Body of pancreas (tissue), 4 donors: ENCODE measurements at places on chromosomes 3 and 15.

- no peak for DNase-seq
These were observed 319.0 kb downstream of the MECOM start for GRCh38 chr3:169344465-169344864.

DNA sequence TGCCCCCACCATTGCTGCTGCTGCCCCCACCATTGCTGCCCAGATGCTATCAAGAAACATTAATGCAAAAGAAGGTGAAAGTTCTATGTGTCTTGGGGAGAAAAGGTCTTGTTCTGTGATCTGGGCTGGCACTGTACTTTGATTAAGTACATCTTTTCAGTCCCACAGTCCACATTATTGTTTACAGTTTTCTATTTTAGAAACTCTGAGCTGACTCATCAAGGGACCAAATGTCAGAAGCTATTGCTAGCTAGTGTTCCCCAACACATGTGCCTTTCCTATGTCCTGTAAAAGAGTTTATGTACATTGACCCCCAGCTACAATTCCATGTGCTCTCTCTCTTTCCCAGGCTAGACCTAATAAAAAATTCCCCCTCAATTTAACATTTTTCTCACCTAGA is 264.7 kb upstream of the NECTIN3 start:
- DNase-seq, result no peak

GRCh38 chr3:189820365-189820720 is 189.2 kb downstream of the TP63 start:
- DNase-seq, result no peak

GRCh38 chr15:99435113-99435695 is 130.6 kb upstream of the MEF2A start:
- peak; percentile 45 for DNase-seq

DNA sequence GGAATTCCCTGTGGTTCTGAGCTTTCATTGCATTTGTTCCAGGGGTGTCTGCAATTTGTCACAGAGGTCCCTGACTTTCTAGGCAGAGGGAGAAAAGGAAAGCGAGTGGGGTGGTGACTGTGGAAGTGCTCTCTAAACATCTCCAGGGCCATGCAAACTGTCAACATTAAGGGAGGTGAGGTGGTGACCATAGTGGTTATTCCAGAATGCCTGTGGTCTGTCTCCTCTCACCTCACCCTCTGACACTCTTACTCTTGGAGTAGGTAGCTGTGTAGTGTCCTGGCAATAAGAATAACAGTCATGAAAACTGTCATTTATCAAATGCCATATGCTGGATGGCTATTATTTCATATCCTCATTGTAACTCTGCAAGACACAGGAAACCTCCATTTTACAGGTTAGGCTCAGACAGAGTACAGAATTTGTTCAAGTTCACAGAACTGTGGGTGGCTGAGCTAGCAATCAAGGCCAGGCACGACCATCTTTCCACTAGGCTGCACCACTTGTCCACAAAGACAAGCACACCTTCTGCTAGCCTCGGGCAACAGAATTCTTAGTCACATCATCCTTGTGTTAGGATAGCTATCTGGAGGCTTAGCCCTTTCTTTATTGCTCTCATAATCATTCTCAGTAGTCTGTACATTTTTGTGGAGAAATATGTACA is 179.4 kb downstream of the CD47 start:
- DNase-seq, result no peak

- DNase-seq, result no peak
These were observed 47.4 kb downstream of the ZNF717 start for GRCh38 chr3:75737831-75738493.

DNA sequence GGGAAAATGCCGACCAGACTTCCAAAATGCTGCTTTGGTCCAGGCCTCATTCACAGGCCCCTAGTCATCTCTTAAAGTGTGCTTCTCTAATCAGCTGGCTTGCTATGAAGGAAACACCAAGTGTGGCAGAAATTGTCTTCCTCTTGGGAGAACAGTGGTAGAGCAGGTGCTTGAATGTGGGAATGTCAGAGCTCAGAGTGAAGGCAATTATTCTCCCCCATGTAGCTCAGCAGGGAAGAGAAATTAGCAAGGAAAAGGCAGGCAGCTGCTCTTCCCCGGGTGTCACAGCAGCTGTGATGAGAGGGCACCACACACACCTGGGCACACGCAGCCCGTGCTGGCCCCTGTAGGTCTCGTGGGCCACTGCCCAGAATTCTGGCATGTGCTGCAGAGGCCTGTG is 358.5 kb downstream of the WDR72 start:
- no peak for DNase-seq

DNA sequence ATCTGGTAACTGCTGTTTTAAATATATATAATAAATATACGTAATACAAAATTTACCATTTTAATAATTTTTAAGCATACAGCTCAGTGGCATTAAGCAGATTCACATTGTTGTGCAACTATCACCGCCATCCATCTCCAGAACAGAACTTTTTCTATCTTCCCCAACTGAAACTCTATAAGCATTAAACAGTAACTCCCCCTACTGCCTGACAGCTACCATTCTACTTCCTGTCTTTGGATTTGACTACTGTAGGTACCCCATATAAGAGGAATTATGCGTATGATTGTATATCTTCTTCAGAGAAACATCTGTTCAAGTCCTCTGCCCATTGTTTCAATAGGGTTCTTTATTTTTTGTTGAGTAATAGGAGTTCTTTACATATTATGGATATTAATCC is 36.8 kb downstream of the EID1 start:
- DNase-seq, result no peak
